Fibroblast of the conjunctiva (primary cell): ENCODE measurements at places on chromosomes 16 and 17.

DNA sequence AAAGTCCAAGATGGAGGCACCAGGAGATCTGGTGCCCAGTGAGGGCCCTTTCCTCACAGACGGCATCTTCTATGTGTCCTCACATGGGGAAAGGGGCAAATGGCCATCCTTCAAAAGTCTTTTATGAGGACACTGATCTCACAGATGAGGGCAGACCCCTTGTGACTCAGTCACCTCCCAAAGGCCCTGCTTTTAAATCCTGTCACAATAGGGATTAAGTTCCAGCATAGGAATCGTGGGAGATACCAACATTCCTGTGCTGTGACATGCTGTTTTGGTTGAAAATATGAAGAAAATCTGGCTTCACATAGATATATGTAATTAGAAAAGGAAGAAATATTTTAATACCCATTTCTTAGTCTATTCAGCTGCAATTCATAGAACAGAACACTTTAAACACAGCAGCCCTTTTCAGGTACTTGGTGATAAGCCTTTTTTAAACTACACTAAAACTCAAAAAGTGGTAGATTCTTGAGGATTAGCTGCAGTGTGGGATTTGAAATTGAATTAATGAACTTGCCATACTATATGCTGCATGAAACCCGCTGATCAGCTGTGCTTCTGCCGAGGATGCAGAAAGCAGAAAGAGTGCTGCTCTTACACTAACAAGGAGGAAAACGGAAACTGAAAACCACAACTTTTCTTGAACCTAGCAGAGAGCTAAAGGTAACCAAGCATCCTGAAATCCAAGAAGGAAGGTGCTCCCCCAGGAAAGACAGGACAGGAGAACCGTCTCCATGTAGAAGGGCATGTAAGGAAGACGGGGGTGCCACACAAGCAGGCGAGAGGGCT is 32.7 kb downstream of the VPS53 start:
- no peak for DNase-seq

DNA sequence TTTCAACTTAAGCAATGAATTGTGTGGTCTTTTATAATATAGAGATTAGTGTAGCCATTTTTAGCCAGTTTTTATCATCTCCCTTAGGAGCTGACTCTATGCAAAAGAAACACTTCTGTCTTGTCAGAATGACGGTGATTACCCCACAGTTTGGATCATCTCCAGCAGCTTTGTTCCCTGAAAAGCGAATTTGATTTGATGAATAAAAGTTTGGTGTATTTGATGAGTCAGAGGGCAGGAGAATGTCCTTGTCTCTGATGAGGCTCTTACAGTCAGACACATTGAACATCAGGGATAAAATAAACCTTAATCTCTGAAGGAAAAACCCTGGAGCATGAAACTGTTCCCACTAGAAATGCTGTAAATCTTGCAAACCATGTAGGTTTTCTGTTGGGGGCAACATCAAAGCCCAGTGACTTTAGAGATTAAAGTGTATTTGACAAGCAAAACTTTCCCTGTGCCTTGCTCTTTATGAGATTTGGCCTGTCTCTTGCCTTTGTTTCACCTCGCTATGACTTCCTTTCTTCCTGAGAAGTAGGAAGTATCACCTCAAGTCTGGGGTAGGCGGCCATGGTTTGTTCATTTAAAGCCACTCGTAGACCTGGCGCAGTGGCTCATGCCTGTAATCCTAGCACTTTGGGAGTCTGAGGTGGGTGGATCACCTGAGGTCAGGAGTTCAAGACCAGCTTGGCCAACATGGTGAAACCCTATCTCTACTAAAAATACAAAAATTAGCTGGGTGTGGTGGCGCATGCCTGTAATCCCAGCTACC is 209.3 kb downstream of the FTO start:
- peak; percentile 80 for DNase-seq

DNA sequence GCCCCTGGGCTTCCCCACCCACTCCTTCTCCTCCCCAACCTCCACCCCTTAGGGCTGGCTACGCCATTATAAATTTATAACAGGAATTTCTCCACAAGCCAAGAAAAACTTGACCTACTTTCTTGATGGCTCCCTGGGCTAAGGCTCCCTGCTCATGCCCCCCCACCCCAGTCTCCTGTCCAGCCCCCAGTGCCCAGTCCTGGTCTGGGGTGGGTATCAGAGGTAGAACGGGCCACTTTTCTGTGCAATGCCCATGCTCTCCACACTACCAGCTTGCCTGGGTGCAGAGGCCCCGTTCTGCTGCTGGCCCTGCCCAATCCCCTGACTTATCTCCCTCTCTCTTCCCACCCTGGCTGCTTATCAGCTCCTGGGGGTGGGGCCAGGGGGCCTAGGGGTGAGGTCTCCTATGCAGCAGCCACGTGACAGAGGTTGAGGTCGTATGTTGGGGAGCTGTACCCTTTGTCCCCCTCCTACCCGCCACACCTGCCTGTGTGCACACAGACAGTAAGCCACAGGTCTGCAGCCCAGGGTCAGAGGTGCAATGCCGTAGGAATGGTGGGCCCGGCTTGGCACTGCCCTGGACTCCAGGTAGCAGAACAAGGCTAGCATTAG is 10.1 kb downstream of the THRA start:
- no peak for DNase-seq

DNA sequence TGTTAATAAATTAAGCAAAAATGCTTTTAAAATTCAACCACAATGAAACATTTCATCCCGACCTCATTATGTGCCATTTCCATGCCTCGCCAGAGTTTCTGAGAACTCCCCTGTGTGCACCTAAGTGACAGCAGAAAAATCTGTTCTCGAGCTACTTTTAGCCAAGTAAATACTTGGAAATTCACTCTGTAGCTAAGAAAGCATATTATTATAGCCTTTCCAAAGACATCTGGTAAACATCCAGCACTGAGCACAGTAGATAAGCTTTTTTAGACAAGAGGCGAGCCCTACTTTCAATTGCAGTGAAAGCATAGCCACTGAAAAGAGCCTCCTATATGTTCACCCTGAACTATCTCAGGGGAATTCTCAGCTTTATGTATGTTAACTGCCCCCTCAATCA is 242.8 kb upstream of the PSMD7 start:
- DNase-seq: no peak

- no peak for DNase-seq
These were observed 3.1 kb upstream of the LHX1 start for GRCh38 chr17:36934144-36934691.

DNA sequence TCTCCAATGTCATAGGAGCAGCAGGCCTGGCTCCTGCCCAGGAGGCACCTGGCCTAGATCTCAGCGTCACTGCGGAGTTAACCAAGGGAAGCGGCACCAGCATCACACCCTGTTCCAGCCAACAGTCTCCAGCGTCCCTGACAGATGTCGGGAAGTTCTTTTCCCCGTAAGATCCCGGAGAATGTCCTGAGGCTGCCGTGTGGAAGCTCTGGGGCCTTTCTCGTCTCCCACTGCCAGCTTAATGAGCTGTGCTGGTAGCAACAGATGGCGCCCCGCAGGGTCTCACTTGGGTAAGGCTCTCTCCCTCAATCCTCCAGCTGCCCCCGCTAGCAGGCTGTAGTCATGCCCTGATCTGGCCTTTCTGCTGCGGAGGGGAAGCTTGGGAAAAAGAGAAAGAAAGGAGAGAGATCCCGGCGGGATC is 57.5 kb downstream of the MARCHF10 start:
- no peak for DNase-seq

DNA sequence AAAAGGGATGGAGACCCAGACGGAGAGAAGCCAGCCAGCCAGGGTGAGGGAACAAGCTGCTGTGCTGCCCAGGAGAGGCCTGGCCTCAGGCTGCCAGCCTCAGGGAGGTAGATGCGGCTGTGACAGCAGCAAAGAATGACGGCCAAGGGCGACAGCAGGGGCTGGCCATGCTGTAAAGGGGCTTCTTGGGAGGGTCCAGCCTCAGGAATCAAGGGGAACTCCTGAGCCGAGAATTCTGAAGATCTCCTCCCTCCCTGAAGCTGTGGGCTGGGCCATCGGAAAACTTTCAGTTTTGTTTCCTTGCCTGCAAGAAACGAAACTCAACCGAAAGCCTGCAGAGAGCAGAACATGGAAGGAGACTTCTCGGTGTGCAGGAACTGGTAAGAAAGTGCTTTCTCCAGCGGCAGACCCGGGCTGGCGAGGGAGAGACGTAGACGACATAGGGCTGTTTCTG is at the start of gene XAF1:
TSS of gene XAF1 (plus strand) at position 316 of the 454 bp plus-strand sequence. CDS start at position 349, 33 bp downstream.
- DNase-seq: peak; percentile 28

GRCh38 chr17:47821424-47822391 is at the start of gene OSBPL7:
Gene OSBPL7, minus strand, starts transcription at chr17:47821794. Its CDS starts 1,516 bp downstream, at chr17:47820278.
- DNase-seq: peak; percentile 58

DNA sequence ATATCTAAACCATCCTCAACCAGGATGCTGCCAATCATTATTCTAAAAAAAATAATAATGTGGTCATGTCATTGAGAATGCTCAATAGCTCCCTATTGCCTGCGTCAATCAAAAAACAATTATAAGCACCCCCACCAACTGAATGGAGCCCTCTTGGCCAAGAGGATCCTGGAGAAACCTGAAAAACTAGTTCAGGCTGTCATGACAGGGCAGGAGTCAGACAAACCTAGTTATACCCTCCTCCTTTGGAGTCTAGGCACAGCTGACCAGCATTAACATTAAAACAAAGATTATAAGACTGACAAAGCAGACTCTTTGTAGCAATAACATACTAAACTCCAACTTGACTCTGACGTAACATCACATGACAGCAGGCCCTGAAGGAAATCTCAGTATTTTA is 119.2 kb upstream of the CCL2 start:
- DNase-seq: no peak

- no peak for DNase-seq
These were observed 38.1 kb downstream of the CALB2 start for GRCh38 chr16:71396594-71396993.

- DNase-seq: no peak
These were observed 14.5 kb downstream of the MAP2K3 start for GRCh38 chr17:21298983-21299519.

- DNase-seq: no peak
These were observed 8.3 kb downstream of the FHOD1 start for GRCh38 chr16:67238806-67239470.

DNA sequence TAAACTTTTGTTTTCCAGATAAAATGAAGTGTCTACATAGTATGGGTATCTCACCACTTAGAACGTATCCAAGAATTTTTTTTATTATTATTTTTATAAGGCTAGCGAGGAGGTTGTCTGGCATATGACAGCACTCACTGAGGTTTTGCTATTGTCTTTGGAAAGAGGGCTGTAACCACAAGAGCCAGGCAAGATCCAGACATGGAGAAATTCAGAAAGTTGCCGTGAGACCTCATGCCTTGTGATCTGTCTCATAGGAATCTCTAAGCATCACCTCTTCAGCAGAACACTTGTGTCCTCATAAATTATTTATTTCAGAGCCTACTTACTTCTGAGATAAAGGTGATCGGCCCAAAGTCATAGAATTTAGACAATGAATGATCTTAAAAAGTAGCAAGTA is 410.8 kb downstream of the CDH11 start:
- no peak for DNase-seq

DNA sequence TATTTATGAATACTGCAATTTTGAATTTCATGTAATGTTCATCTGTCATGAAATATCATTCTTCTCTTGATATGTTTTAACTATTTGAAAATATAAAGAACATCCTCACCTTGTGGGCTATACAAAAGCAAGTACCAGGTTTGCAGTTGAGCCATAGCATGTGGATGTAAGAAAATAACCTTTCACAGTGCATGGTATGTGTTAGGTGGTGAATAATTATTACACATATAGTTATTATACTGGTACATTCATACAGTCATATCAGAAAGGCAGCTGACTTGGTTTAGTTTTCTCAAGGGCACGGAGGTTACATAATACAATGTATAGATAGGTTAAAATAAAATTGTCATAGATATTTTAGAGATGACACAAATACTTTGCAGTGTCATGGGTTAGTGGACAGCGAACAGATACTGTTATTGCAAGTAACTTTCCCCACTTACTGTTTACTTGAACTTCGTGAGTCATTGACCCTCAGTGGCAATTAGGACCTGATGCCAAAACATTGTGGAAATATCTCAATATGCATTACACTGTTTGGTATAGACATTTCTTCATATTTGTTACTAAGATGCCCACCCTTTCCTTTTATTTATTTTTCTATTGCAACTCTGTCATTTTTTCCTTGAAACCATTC is 445.4 kb upstream of the GOT2 start:
- no peak for DNase-seq

DNA sequence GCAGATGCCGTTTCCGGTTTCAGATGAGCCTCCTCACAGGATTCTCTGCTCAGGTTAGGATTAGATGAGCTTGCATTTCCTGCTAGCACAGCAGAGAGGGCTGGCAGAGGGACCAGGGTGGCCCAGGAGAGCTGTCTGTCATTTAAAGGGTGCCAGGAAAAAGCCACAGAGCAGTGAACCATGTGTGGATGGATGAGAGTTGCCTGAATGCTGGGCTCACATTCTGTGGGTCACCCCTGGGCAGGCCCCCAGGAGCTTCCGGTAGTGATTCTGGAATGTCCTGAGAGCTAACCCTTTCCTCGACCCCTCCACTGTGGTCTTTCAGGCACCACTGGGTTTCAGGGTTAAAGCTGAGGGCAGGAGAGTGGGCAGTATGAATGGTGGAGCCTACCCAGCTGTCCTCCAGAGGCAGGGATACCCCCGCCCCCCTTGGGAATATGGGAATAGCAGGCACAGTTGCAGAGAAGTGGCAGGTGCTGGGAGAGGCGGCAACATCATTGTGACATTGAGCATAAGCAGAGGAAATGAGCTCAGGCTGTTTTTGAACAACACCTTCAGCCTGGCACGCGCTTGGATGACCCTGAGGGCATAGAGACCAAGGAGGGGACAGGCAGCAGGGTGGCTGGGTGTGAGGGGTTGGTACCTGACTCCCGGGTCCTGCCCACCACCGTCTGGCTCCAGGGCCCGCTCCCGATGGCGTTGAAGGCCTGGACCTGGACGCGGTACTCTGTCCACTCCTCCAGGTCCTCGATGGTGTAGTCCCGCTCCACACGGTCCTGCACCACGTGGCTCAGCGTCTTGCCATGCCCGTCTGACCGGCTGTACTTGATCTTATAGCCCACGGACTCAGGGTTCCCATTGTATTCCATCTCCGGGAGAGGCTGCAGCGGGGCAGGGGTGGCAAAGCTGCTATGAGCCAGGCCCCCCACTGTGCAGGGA is 83.0 kb upstream of the CDC42EP4 start:
- DNase-seq: no peak
